ENCODE measurements at places on chromosomes 5 and 9. TPM values are rescaled to one million over a fixed set of nuclear protein-coding genes. Genes with fewer than 3 reads are reported as not detected.

DNA sequence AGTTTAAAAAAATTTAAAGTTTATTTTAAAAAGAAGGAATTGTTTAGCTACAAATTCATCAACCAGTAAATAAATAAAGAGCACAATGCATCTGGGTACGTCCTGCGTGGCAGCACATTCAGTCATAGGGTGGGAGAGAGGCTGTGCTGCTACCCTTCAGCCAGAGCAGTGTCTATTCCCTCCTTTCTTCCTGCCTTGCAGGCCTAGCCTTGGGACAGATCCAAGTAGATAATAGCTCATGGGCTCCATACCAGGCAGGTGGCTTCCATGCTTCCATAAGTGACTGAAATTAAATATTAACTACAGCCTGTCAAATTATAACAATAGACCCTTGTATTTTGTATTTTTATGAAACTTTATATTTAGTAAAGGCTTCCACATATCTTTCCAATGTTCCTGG, 408.3 kb upstream of the RGMB start:
- H3K27me3 ChIP-seq: no peaks in the 10 kb centered on the region
- H3K4me3 ChIP-seq: no peak overlapping the region
- H3K4me1 ChIP-seq: no peaks in the 10 kb centered on the region
- no peak for DNase-seq
- no peaks in the 10 kb centered on the region for H3K36me3 ChIP-seq

The GGTA1 gene
- total RNA-seq: not detected

DNA sequence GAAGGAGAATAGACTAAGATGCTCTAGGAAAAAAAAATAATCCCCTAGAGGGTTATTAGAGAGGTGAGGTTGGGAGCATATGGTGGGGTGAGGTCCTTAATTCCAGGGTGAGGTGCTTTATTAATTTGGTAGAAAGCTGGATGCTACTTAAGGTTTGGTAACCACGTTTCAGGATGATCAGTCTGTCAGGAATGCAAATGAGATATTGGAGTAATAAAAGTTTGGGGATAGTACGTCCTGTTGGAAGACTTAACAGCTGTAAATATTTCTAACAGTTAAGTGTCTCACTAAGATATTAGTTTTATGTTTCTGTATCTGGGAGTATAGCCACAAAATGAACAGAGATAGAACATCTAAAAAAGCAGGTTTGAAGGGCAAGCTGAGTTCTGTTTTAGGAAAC, 578.9 kb downstream of the CETN3 start:
- H3K4me1 ChIP-seq: no peaks in the 10 kb centered on the region
- DNase-seq: no peak
- no peaks in the 10 kb centered on the region for H3K27me3 ChIP-seq
- H3K4me3 ChIP-seq: no peak overlapping the region
- H3K36me3 ChIP-seq: no peaks in the 10 kb centered on the region

The SLC24A2 gene
- not detected for total RNA-seq

The DOLPP1 gene
- total RNA-seq: 22.3 TPM

DNA sequence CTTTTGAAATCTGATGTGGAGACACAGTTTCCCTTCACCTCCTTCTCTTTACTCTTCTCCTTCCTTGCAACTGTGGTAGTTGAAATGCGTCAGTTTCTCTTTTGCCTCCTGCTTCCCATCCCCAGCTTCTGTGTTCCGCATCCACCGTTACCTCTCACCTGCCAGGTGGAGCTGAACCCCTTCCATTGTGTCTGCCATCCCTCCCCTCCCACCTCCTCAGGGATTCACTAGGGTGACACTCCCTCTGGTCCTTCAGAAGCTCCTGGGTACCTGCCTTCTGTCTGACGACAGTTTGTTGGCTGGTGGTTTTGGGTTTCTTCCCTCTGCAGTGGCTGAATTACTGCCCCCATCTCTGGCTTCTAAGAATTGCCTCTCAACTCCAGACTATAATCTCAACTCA, 132.1 kb downstream of the SLC24A2 start:
- no peak for DNase-seq
- no peak overlapping the region for H3K27ac ChIP-seq
- H3K4me1 ChIP-seq: no peaks in the 10 kb centered on the region
- no peaks in the 10 kb centered on the region for H3K36me3 ChIP-seq

DNA sequence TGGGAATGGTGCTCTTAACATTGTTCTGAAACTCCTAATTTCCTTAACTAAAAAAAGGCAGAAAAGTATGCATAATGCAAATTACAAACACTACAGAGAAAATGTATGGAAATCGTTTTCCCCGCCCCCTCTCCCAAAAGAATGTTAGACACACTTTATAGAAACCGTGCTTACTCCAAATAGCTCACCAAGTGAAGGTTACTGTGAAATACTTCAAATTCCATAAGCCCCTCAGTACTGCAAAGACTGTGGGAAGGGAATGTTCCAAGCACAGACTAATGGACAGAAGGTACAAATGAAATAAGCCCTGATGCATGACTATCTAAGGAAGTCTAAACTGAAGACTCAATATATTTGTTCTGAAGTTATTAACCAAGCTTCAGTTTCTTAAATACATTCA, 12.5 kb downstream of the MAPKAP1 start:
- no peaks in the 10 kb centered on the region for H3K36me3 ChIP-seq
- H3K27ac ChIP-seq: no peak overlapping the region
- no peaks in the 10 kb centered on the region for H3K27me3 ChIP-seq
- H3K4me1 ChIP-seq: peaks cover 15% of the 10 kb centered on the region

The FGFR4 gene
- 0.62 TPM for total RNA-seq

The FABP6 gene
- total RNA-seq: not detected

- no peak overlapping the region for H3K4me3 ChIP-seq
- no peaks in the 10 kb centered on the region for H3K27me3 ChIP-seq
- H3K36me3 ChIP-seq: no peaks in the 10 kb centered on the region
These were observed 76.3 kb downstream of the MUSK start for GRCh38 chr9:110744715-110745384.

DNA sequence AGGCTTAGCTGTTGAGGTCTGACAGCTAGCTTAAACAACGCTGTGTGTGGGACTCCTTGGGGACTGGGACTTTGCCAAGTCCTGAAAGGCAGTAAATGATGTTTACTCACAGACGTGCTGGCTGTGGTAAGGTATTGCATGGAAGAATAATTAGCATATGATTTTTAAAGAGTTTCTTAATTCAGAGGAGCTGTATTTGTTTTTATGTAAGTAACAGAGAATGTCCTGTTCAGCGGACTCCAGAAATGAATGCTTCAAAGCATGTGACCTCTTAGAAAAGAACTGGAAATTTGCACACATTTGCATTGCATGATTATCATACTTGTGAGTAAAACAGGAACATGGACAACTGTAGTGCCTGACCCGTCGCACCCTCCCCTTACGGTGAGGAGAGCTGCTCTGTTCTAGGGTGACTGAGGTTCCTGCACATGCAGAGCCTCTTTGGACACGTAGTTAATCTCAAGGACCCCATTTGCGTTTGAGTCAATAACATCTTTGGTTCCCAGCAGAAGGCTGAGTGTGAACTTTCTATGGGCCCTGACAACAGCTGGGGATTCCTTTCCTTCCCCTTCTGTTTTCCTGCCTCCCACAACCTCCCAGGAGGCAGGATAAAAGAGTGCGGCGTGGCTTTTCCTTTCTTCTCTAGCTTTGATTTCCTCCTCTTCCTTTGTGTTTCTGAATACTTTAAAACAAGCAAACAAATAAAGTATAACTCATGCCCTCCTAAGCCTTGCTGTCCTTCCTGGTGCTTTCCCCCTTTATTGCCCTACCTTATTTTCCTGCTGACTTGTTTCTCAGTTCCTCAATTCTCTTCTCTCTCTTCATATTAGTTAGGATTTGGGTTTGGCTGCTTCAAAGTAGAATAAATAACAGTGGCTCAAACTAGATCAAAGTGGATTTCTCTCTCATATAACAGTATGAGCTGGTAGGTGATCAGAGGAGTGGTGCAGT, 157.2 kb upstream of the CD180 start:
- no peak overlapping the region for H3K27ac ChIP-seq
- no peaks in the 10 kb centered on the region for H3K27me3 ChIP-seq
- no peak for DNase-seq
- H3K36me3 ChIP-seq: no peaks in the 10 kb centered on the region
- H3K4me1 ChIP-seq: peaks cover 8% of the 10 kb centered on the region

DNA sequence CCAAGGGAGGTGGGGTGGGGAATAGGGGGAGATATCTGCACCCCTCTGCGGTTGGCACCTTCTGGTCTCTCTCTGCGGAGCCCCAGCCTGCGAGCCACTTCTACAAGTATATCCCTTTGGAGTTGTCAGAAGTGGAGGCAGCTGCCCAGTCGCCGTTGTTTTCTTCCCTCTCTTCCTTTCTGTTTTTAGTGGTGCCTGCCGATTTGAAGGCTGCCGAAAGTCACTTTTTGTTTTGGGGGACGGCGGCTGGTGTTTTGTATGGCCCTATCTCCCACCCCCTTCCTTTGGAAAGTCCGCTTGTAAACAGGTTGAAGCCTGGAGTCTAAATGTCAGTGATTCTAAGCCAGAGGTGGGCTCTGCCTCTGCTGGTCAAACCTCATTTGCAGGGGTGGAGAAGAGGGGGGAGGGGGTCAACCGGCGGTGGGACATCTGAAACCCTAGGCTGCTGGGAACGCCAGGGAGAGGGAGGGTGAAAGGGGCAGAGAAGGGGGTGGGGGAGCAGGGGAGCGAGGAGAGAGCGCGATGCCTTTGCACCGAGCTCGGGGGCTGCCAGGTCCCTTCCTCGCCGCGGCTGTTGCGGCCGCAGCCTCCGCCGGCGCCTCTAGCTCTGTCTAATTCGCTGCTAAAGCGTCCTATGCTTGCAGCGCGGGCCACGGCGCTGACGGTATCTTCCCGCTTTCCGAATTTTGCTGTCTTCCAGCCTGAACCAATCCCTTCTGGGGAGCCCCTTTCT, at the start of gene FGF10:
Gene FGF10 (minus strand): TSS at position 331 of the 733 bp plus-strand sequence. CDS start 738 bp downstream, outside the sequence.
- peaks cover 6% of the 10 kb centered on the region for H3K36me3 ChIP-seq
- peaks cover 4% of the 10 kb centered on the region for H3K4me1 ChIP-seq
- no peak for DNase-seq
- H3K27me3 ChIP-seq: peaks cover 47% of the 10 kb centered on the region

The NEUROG1 gene
- total RNA-seq: not detected

- no peaks in the 10 kb centered on the region for H3K36me3 ChIP-seq
- H3K27me3 ChIP-seq: no peaks in the 10 kb centered on the region
- no peak overlapping the region for H3K4me3 ChIP-seq
- no peak for DNase-seq
- no peak overlapping the region for H3K27ac ChIP-seq
These were observed 277.3 kb downstream of the GLIS3 start for GRCh38 chr9:4022435-4023067.

DNA sequence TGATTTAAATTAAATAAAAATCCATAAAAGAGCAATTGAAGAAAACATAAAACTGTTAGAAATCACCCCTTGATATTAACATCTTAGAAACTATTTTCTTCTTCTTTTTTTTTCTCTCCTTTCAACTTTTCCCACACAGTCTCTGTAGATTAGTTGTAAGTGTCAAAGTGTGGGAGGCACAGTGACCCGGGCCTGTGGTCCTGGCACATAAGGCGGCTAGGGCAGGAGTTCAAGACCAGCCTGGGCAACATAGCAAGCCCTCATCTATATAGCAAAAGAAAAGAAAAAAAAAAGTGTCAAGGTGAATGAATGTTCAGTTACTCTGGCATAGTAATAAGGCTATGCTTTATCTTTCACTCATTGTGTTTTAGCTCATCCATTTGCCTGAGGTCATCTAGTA, 14.2 kb downstream of the RORB start:
- H3K27me3 ChIP-seq: no peaks in the 10 kb centered on the region
- no peak for DNase-seq

GRCh38 chr5:160961038-160961437, 109.0 kb upstream of the ATP10B start:
- H3K4me3 ChIP-seq: no peak overlapping the region
- no peaks in the 10 kb centered on the region for H3K4me1 ChIP-seq
- peaks cover 10% of the 10 kb centered on the region for H3K27me3 ChIP-seq
- H3K27ac ChIP-seq: no peak overlapping the region
- DNase-seq: no peak
- no peaks in the 10 kb centered on the region for H3K36me3 ChIP-seq

The SLC25A2 gene
- 0.46 TPM for total RNA-seq

Measured in activated T-cell treated with anti-CD3 and anti-CD28 coated beads, Interleukin-2, amount 50 U/mL, for 72 hours (primary cell).